Right atrium auricular region (tissue), 2 donors: ENCODE measurements at places on chromosomes 5 and 9.

DNA sequence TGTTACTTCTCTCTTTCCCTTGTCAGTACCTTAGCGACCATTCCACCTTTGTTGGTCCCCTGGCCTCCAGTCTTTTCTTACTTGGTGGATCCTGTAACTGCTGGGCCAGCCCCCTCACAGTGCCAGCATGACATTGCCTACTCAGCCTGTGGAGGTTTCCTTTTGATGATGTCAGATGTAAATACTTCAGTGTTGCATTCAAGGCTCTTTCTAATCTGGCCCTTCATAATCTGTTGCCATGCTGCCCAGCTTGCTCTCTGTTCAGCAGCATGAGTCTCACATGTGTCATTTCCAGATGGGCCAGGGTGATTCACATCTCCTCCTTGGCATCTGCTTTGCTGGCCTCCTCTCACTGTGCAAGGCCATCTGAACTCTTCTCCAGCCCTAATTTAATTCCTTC is 57.1 kb downstream of the MAST4 start:
- no peak for DNase-seq

GRCh38 chr9:2602704-2603116 is 18.9 kb upstream of the VLDLR start:
- DNase-seq = no peak

DNA sequence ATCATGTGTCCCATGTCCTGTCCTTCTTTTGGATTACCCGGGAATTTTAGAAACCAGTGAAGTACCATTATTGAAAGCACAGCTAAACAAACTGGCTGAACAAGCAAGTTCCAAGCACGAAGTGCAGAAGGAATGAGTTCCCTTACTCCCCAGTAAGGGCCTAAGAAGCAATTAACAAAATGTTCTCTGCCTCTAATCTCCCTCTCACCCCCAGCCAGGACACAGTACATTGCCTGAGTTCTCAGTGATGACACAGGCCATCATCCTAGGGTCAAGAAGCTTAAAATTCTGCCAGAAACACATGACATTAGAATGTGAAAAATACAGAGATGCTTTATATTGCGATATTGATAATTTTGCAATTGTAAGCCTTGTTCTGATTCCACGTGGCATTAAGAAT is 118.0 kb downstream of the PLPPR1 start:
- DNase-seq = no peak

DNA sequence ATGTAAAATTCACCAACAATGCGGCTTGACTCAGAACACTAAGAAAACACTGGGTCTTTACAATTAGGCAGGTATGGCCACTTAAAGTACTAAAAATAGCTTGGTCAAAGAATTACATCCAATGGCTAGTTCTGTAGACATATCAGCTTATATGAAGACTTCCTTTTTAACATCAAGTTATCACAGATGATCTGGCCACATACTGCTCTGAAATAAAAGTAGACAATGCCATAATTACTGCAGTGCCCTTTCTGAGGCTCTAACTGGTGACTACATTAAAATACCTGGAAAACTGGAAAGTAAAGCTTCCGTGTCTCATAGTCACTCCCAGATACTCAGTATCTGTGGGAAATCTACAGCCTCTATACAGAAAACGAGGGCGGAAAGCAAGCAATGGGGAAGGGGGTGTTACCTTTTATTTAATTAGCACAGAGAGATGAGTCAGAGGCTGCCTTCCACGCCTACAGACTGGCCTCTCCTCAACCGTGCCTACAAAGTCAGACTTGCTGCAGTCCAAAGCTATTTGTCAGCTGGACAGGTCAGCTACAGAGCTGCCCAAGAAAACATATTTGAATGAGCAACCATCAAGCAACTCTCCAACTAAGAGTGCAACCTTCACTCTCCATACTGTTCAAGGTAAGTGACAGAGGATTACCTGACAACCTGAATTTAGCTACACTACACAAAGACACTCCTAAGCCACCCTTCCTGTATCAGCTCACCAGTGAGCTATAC is 8.7 kb downstream of the SERINC5 start:
- peak; percentile 76 for DNase-seq

DNA sequence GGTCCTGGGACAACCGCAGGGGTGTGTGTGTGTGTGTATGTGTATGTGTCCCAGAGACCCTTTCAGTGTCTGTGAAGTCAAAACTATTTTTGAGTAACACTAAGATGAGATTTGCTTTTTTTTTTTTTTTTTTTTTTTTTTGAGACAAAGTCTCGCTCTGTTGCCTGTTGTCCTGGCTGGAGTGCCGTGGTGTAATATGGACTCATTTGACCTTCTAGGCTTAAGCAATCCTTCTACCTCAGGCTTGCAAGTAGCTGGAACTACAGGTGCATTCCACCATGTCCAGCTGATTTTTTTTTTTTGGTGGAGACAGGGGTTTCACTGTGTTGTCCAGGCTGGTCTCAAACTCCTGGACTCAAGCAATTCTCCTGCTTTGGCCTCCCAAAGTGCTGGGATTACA is 97.4 kb upstream of the KLF9 start:
- no peak for DNase-seq

- DNase-seq = no peak
These were observed 238.7 kb downstream of the NFIB start for GRCh38 chr9:14075218-14075617.

GRCh38 chr9:96022445-96023051 is 147.1 kb downstream of the ERCC6L2 start:
- DNase-seq = no peak

DNA sequence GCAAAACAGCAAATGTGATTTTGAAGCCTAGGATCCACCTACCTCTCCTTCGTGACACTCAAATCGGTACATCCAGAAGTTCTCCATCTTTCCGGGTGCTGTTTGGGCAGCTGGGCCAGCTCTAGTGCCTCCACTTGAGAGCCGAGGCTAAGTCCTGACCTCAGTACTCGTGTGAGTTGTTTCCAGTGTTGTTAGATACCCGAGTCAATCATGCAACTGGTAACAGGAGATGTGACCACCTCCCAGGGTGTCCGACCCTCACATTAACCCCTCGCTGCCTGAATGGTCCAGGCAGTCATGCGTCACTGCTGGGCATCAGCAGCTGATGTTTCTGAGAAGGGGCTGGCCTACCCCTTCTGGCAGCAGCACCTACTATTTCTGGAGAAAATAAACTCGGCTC is 170.3 kb downstream of the ENTREP1 start:
- no peak for DNase-seq

DNA sequence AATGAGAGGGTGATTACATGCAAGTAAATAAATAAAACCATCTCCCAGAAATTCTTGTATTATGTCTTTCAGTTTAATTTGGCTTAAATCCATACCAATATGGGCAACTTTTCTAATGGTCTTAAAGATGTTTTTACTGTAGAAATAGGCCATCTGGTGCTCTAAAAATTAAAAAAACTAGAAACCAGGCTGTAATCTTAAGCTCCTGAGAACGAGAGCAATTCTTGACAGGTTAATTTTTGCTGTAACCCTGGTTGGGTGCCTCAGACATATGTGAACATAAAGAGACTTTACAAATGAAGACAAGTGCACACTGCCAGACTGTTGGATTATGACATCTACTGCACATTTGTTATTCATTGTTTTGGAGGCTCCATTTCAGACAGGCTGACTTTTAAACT is 246.8 kb upstream of the DAB2 start:
- DNase-seq = no peak

- no peak for DNase-seq
These were observed 66.0 kb downstream of the TBCA start for GRCh38 chr5:77709993-77710685.

DNA sequence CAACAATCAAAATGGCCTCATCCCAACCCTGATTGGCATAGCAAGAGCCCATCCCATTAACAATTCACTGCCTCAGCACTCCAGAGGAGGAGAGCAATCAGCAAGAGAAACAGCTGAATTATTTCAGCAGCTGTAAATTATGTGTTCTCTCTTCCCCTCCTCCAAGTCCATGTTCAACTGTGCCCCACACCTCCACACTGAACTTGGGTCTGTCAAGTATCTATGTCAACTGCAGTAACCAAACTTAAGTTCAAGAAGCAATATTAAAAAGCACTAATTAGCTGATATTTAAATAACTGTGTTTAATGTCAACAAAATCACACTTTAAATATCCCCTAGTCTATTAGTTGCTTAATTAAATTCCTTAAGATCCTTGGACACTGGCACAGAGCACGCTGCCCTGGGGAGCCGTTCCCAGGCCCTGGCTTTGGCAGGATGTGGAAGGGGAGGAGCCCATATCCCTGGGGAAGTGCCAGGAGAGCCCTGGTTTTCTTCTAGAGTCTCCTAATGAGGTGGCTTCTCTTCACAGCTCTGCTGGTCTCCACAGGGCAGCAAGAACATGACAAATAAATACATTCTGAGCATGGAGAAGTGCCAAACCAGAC is 50.6 kb downstream of the SIL1 start:
- no peak for DNase-seq

GRCh38 chr9:128098297-128099230 is 29.0 kb downstream of the PTGES2 start:
- DNase-seq = peak; percentile 99

GRCh38 chr9:71944754-71945375 is 33.4 kb downstream of the C9orf85 start:
- no peak for DNase-seq

DNA sequence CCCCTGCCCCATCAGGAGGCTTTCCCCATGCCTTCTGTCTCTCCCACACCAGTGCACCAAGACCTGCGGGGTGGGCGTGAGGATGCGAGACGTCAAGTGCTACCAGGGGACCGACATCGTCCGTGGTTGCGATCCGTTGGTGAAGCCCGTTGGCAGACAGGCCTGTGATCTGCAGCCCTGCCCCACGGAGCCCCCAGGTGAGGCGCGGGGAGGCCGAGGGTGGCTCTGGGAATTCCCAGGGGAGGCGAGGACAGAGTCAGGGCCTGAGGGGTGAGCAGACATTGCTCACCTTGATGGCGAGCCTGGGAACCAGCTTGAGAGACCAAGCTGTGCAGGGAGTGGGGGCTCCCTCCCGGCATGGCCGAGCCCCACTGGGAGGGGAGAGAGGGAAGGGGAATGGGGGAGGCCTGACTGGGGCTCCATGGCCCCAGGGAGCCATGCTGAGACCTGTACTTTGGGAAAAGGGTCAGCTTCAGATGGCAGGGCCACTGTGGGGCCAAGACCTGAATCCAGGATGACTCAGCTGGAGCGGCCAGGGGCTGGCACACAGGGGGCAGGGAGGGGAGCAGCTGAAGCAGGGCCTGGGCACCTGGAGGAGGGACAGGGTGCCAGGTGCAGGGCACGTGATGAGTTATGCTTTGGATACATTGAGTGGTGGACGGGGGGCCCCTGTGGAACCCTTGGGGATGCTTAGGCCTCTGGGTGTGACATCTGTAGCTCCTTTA is 35.2 kb downstream of the FAM163B start:
- no peak for DNase-seq

DNA sequence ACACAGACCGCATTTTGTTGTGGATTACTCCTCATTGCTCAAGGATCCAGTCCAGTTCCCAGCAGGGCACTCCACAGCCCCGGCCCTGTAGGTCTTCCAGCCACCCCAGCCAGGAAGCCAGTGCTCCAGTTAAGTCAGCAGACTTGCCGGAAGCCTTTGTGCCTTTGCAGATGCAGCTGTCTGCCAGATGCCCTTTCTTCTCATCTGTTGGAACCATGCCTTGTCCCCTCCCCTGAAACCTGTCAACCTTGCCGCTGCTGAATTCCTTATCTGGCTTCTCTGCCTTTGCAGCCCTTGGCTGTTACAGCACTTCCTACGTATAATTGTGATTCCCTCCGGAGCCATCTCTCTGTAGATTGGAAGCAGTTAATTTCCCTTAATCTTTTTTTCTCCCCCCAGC is 28.4 kb downstream of the PSAT1 start:
- DNase-seq = no peak

DNA sequence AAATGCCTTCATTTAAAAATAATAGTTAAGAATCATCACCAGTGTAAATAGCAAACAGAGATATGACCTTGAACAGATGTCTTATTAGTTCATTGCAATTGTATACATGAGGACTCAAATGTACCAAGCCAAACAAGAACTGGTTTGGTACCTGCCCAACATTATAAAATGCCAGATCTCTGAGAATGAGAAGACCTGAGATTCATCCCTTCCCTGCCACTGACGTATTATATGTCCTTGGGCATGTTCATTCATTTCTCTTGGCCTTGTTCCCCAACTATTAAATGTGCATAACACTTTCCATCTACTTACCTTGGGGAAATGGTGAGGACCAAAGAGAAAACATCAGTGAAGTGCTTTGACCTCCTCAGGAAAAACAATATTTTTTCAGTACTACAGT is 33.6 kb upstream of the ERBIN start:
- no peak for DNase-seq

- no peak for DNase-seq
These were observed 42.2 kb upstream of the IL17B start for GRCh38 chr5:149421372-149421685.

DNA sequence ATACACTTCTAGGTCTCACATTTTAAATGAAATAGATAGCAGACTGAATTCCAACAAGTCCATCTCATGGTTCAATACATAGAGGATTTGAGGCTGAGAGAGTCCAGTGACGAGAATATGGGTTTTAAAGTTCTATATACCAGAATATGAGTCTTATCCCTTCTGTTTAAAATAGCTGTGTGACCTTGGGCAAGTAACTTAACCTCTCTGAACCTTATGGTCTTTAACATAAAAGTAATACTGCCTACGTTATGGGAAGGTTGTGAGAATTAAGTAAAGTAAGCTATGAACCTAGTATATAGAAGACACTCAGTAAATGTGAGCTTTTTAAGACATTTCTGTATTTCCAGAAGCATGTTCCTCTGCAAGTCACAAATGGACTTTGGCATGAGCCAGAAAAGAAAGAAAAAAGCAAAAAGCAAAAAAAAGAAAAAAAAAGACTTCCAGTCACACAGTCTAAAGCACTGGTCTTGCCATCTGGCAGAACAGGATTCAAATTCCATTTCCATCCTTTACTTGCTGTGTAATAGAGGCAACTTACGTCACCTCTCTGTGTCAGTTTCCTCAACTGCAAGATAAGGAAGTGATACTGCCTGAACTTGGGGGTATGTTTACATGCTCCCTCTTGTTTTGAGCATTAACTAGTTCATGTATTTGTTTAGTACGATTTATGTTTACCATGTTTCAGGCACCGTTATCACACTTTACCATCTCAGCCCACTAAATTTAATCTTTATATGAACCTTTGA is 248.2 kb downstream of the TRIM32 start:
- no peak for DNase-seq

DNA sequence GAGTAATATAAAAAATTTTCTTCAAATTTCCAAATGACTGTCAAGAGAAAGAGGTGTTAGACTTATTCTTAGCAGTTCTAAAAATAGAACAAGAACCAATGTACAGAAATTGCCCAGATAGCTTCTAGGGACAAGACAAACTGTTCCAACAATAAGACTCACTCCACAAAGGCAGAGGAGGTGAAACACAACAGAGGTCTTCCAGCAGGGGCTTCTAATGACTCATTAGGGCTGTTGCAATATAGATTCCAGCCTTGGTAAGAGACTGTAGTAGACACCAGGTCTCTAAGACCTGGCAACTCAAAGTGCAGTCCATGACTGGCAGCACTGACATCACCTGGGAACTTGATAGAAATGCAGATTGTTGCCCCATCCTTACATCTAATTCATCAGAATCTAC is 134.6 kb upstream of the VLDLR start:
- DNase-seq = no peak

DNA sequence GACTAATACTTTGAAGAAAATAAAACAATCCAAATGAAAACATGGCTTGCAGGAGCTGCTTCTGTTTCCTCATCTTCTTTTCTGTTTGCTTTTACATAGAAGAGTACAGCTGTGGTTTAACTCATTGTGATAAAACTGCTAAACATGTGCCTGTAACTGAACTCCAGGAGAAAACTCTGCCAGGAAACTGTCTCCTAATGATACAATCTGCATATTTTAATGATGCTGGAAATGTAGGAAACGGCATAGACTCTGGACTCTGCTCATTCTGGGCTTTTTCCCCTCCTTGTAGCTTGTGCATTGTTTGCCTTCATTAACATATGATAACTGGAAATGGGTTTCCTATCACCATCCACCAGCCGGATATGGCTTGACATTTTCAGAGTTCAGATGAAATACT is 813.3 kb upstream of the WWC1 start:
- DNase-seq = no peak
